ENCODE measurements at places on chromosomes 12 and 14.

DNA sequence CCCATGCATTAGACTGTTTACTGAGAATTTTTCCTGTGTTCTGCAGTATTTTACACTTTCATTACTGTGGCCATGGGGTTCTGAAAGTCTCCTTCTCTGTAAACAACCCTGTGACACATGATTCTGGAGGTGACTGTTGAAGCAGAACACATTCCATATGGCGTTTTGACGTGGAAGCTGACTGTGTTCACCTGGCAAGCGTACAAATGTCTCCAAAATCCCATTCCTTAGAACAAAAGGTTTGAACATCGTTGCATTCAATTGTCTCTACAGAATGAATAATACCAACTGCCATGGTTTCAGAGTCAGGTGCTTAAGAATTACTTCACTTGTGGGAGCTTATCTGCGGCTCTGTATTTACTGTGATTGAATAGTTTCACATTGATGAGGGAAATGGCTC, 485.6 kb upstream of the TMEM132C start:
- DNase-seq, result no peak

- no peak for DNase-seq
These were observed 1126.0 kb downstream of the AACS start for GRCh38 chr12:126191031-126191891.

DNA sequence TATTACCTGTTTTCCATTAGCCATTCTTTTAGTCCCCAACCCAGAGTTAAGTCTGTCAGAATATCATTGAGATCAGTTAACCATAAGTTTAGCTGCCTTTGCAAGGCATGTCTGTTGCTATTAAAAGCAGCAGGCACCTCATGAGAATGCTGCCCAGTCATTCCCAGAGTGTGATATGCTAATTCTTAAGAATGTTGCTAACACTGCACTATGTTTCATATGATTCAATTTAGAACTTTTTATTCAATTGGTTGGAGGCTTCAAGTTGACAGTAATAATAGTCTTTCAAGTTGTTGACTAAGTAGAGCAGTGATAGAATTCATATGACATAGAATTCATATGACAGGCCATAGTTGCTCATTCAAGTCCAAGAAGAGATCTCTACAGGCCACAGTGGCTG, 292.3 kb downstream of the FUT8 start:
- DNase-seq, result no peak

DNA sequence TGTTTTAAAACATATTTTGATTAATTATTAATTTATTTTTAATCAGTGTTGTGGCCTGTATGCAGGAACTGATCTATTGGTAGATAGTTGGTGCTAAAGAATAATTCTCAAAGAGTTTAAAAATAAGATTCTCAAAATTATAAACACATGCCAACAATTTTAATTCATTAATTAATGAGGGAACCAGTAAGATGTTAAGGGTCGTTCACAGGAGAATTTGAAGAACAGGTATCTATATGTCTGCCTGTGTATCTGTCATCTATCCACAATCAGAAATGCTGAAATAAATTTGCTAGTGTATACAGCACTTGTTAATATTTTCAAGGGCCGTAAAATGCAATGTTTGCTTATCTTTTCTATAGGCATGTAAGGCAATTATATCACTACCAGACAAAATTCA, 18.4 kb downstream of the DAAM1 start:
- DNase-seq, result no peak

GRCh38 chr12:23140710-23141109, 515.7 kb downstream of the ETNK1 start:
- DNase-seq, result no peak

GRCh38 chr12:2858944-2859421, 2.1 kb upstream of the TEX52 start:
- DNase-seq, result no peak

DNA sequence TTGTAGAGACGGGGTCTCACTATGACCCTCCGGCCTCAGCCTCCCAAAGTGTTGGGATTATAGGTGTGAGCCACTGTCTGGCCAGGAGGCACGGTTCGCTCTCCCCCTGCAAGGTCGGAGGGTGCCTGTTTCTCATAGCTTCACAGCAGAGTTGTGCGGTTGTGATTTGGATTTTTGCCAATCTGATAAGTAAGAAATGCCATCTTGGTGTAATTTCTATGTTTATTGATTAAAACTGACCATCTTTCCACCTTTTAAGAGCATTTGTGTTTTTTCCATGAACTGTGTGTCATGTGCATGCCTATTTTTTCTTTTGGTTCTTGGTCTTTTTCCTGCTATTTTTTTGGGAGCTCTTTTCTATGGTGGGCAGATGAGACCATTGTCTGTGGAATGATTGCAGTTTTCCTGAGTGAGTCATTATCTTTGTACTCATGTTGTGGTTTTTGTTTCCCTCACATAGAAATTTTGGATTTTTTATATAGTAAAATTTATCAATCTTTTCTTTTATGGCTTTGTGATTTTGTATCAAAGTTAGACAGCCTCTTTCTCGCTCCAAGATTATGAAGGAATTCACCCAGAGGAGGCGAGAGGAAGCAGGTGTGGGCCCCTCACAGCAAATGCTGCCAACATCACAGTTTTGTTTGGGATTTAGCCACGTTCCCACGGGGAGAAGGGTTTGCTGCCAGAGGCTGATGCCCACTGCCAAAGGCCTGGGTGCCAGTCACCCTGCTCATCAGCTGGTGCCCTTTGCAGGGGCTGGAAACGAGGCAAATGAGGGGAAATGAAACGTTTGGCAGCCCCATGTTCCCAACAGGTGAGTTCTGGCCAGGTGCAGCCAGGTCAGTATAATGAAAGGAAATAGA, 47.2 kb downstream of the RFX4 start:
- DNase-seq, result peak; percentile 37

- DNase-seq, result no peak
These were observed 307.5 kb upstream of the FKBP4 start for GRCh38 chr12:2487278-2487677.

DNA sequence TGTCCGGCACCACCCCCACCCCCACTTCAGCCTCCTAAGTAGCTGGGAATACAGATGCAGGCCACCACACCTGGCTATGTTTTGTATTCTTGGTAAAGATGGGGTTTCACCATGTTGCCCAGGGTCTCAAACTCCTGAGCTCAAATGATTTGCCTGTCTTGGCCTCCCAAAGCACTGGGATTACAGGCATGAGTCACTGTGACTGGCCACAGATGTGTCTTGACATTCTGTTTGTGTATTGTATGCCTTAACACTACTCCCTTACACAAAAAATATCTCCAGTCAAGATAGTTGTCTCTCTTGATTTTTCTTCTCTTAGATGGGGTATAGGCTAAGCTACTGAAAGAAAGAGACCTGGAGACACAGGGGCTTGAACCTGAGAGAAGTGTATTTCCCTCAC, 17.6 kb downstream of the CLEC14A start:
- DNase-seq, result no peak

GRCh38 chr12:88366101-88366500, 214.2 kb downstream of the KITLG start:
- no peak for DNase-seq

GRCh38 chr12:34335819-34336262, 313.5 kb downstream of the ALG10 start:
- no peak for DNase-seq

Measured in stimulated activated effector memory CD8-positive, alpha-beta T cell treated with anti-CD3 and anti-CD28 coated beads, Interleukin-12 subunit alpha, Interleukin-12 subunit beta, amount 100 ng/mL, for 72 hours (primary cell).